ENCODE measurements at places on chromosomes 5 and 9. TPM values are rescaled to one million over a fixed set of nuclear protein-coding genes. Genes with fewer than 3 reads are reported as not detected.

CCNJL gene
- total RNA-seq: 23.1 TPM

CHSY3 gene
- total RNA-seq: 0.84 TPM

ZNF354C gene
- 8.1 TPM for total RNA-seq

RAB24 gene
- total RNA-seq: 26.9 TPM

SHISAL2B gene
- total RNA-seq: 0.51 TPM

GRCh38 chr5:176979669-176980068, 26.9 kb downstream of the UIMC1 start:
- DNase-seq: no peak

- DNase-seq: no peak
Observed at GRCh38 chr5:531749-532315, 7.6 kb upstream of the SLC9A3 start.

- no peak for DNase-seq
Observed at GRCh38 chr9:124570942-124571666, 63.9 kb upstream of the NR5A1 start.

GRCh38 chr5:145867806-145868205, 5.0 kb downstream of the GRXCR2 start:
- no peak for DNase-seq

DNA sequence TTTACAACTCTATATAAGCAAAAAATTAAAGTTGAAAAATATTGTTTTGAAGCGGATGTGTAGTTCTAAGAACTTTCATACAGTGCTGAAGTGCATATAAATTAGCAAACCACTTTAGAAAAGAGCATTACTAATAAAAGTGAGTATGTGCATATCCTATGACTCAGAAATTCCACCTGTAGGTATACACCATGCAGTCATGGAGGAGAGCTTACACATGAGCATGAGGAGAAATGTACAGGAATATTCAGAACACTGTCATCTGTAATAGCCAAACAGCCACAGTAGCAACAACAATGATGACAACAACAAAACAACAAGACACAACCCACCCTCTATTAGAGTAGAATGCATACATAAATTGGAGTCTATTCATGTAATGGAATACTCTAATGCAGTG, 138.2 kb upstream of the ARRDC3 start:
- DNase-seq: no peak

DNA sequence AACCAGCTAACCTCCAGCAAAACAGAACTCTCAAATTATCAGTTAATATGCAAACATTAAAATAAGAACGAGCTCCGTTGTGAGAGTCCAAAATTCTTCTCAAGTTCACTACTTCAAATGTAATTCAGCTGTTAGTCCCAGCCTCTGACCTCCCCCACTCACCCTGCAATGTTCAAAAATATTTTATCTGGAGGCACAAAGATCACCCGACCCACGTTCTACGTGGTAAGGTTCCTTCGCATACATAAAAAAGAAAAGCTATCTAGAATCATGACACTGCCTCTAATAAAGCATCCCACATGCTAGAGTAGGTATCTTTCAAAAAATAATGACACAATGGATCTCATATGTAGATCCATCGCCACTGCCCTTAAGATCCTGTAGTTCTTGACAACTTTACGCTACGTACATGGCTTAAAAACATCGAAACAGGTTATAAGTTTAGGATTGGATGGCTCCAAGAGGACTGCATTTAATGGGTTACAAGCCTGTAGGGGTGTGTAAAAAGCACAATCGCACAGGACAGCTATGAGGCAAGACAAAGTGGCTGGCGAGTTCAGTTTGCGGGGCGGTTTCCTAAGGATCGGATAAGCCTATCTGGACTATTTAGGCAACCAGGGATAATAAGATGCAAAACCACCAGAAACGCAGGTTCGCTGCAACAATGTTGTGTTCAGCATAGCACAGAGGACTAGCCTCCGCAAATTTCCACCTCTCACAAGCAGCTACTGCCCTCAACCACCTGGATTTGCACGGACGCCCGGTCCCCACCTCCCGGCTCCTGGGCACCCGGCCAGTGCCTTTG, 969 bp downstream of the CLK4 start:
- no peak for DNase-seq

DNA sequence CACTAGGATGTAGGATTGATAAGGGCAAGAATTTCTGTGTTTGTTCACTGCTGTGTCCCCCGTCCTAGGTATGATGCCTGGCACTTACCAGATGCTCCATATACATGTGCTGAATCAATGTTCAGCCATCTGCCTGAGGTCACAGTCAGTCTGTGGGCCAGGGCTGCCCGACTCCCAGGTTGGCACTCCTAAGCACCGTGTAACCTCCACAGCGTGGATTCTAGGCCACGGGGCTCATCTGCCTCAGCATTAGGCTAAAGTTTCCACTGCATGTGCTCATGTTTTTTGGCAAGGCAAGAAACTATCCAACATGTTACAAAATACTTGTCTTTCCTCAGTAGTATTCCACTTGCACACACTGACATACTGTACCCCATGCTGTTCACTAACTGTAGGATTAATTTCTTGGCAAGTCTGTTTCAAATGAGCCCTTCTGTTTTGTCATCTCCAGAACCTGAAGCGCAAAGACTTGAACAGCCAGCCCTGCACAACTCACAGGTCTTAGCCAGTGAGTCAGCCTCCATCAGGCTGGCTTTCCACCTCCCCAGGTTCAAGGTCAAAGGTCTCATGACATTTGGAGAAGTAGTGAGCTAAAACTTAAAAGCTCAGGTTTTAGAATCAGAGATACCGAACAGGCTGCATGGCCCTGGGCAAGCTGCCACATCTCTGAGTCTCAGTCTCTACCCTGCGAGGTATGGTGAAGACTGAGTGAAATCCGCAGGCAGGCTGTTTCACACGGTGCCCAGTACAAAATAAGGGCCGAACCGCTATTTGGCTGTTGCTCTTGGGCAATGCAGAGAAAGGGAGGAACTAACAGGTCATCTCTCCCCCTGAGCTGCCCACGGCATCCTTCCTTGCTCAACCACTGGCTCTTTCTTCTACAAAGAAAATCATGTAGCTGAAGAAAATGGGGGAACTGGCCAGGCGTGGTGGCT, 7.2 kb downstream of the TOR1A start:
- DNase-seq: no peak

GRCh38 chr5:170693701-170694100, 89.8 kb upstream of the GABRP start:
- no peak for DNase-seq

DNA sequence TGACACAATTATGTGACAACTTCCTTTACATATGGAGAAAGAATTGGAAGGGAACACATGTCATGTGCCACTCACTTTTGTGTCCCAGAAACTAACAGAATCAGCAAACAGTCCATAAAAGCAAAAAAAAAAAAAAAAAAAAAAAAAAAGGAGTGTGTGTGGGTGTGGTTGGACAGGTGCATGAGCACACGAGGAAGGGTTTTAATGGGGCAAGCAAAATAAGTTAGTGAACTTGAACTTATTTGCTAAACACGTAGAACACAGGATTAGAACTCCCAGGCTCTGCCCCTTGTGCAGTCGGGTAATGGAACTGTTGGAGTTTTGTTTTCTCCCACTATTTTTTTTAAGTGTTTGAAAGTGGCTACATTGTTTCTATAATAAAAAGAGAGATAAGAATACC, 74.8 kb upstream of the PJA2 start:
- no peak for DNase-seq

DNA sequence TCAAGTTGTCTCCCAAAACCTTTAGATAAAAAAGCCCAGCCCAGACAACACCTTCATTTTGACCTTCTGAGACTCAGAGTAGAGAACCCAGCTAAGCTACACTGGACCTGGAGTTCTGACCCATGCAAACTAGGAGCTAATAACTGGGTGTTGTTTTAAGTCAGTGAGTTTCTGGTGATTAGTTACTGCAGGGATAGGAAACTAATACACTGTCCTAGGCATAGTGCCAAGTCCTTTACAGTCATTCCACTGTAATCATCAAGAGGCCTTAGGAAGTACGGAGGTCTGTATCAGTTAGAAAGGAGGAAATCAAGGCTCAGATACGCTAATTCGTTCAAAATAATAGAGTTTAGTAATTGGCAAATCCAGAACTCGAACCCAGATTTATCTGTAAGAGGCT, 197.9 kb downstream of the KCTD16 start:
- no peak for DNase-seq

DNA sequence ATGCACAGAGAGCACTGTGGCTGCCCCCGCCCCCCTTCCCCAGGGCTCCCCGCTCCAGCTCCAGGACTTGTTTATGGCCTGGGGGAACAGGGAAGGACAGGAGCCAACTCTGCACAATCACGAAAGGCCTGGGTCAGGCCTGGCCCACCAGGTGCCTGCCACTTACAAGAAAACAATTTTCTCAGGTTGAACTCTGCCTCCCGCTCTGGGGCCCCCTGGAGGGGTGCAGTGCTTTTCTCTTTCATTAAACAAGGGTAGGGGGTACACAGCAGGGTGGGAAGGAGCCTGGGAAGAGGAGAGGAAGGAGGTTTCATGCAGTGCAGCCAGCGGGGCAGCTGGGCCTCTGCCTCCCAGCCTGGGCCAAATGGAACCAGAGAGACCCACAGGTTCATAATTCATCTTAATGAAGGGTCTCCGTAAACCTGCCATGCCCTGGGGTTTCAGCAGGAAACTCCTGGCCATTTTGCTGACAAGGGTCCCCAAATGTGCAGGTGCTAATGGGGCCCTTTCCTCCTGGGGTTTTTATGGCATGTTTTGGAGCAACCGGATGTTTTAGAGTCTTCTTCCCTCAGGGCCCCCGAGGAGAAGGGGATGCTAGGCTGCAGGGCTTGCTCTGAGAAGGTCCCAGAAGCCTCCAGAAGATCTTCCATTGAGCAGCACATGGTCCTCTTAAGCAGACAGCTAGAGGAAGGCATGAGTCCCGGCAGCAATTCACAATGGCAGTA, 219.8 kb downstream of the SLIT3 start:
- no peak for DNase-seq

- no peak for DNase-seq
Observed at GRCh38 chr5:137315109-137315508, 184.0 kb downstream of the SPOCK1 start.

GRCh38 chr5:22567983-22568382, 285.2 kb downstream of the CDH12 start:
- DNase-seq: no peak

Data from progenitor cell of endocrine pancreas (in vitro differentiated cells).